ENCODE measurements at places on chromosomes 2 and 18.

- DNase-seq, result no peak
These were observed 787.9 kb upstream of the FANCL start for GRCh38 chr2:59029058-59029457.

DNA sequence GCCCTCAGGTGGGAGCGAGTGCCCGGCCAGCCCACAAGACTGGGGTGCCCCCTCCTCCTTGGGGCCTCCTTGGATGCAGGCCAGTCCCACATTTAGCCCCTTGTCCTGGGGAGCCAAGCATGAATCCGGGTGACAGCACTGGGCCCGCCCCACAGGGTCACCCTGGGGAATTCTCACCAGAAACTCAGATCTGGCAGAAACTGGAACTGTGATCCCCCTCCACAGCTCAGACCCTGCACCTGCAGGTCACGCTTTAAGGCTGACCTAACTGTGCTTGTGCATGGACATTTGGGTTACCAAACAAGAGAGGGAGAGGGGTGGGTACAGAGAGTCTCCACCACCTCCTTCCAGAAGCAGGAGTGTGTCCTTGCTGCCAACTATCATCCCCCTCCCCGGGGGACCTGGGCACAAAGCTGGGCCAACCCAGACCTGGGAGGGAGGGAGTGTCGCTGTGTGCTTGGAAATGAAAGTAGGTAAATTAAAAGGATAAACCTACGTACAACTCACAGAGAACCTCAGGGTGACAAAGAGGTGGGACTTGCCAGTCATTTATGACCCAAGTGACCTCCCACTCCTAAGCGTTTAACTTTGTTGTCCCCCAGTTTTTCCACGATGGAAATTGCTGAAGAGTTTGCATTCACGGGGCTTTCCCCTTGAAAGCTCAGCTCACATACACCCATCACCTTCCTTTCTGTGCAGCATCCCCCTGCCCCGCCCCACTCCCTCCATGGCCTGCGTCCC is 9.1 kb downstream of the ITM2C start:
- DNase-seq, result no peak

GRCh38 chr2:232887171-232887850 is 17.2 kb downstream of the SNORC start:
- no peak for DNase-seq

GRCh38 chr18:22872900-22873537 is 60.1 kb upstream of the RBBP8 start:
- DNase-seq, result no peak

GRCh38 chr2:127455566-127456493 is 37.6 kb downstream of the PROC start:
- no peak for DNase-seq

GRCh38 chr2:54455563-54456361 is at the start of gene SPTBN1:
Gene SPTBN1 (plus strand): TSS chr2:54456327. CDS start chr2:54526419, 70,092 bp downstream.
- DNase-seq, result no peak

GRCh38 chr18:62525608-62526007 is 2.8 kb downstream of the ZCCHC2 start:
- DNase-seq, result no peak

- DNase-seq, result no peak
These were observed 22.9 kb downstream of the ATOH8 start for GRCh38 chr2:85776672-85777071.

GRCh38 chr2:209581040-209581439 is 157.2 kb downstream of the MAP2 start:
- no peak for DNase-seq

DNA sequence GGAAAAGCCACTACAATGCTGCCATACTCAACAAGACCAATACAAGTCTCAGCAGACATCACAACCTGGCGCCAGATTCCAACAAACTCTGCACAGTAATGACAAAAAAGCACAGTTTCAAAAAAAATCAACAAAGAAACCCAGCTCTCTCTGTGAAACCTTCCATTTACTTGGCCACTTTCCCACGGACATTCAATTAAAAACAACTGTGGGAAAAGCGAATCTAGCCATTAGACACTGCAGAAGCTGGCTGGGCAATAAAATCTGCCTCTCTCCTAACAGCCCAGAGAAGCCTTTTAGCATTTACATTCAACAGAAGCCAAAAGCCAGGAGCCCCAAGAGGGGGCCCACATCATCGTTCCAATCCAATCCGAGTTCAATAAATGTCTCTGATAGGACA is 128.9 kb downstream of the HDAC4 start:
- DNase-seq, result no peak

GRCh38 chr2:83006961-83007360 is 1452.1 kb downstream of the SUCLG1 start:
- no peak for DNase-seq

- no peak for DNase-seq
These were observed 128.5 kb upstream of the CAPN13 start for GRCh38 chr2:30935795-30936194.

GRCh38 chr18:67951137-67951536 is 434.6 kb upstream of the DSEL start:
- peak; percentile 60 for DNase-seq

DNA sequence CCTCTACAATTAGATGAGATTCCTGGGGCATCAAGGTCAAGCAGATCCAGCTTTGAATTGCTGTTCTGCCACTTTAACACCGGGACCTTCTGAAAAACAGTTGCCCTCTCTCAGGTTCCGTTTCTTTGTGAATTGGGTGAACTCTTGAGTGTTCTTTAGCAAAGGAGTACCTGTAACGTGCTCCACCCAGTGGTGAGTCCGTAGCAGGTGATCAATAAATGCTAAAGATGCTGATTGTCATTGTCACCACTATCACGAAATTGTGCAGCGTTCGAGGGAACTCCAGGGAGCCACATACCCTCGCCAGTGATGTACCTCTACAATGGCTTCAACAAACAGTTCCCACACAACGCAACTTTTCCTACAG is 81.9 kb downstream of the TCF7L1 start:
- DNase-seq, result no peak

GRCh38 chr2:120902592-120902991 is 166.9 kb downstream of the GLI2 start:
- DNase-seq, result no peak

DNA sequence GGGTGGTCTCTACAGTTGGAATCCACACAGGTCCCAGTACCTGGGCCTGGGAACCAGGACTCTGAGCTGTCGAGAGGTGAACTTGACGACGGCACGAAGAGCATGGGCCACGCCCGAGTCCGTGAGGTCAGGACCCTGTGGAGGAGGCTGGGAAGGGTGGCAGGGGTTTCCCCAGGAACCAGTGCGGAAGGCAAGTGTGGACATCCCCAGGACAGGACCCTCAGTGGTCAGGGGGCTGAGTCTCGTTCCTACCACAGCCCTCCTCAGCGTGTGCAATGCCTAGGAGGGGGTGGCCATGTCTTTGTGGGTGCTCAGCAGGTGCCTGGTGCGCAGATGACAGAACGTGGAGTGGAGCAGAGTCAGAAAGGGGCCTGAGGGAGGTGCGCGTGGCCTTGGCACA is 335.6 kb upstream of the SALL3 start:
- DNase-seq, result no peak

GRCh38 chr2:201758234-201758633 is 22.5 kb downstream of the ALS2 start:
- DNase-seq, result no peak

- no peak for DNase-seq
These were observed 192.2 kb downstream of the PLCL1 start for GRCh38 chr2:197996583-197996982.

DNA sequence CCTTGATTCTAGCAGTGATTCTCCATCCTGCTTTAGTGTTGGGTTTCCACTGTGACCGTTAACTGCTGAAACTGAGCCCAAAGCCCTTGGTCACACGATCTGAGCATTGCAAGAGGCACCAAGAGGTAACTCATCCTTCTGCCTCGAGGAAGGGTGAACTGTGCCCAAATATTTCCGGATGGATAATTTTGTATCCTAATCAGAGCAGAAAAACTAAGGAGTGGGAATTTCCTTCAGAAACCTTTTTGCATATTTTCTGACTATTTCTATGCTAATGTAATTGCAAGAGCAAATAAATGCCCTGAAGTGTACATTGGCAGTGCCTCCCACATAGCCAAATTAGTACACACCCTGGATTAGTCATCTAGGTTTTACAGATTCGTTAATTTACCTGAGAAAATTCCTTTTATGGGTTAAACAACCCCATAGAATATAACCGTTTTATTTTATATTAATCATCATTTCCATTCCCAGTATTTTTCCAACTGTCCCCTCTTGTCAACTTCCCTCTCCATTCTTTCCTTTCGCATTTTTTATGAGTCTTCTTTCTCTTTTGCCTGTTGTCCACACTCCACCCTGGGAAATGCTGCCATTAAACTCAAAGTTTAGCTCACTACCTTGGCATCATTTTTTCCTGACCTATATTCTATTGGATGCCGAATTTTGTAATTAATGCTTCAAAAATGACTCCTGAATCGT is 31.7 kb upstream of the COBLL1 start:
- no peak for DNase-seq

DNA sequence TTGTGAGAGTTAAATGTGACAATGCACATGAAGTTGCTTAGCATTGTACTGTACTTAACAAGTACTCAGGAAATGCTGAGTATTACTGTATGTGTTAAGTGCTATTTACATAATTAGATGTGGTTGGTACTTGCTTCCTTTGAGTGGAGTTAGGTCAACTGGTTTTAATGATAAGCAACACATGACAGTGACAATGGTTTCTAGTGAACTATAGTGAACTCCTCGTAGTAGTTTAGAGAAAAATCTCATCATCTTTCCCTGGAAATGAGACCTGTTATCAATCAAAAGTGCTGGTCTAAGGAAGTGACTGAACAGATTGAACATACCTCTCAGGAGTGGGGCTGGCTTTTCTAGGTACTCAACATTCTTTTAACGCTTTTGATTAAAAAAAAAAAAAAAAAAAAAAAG is 29.2 kb upstream of the ZDBF2 start:
- no peak for DNase-seq

DNA sequence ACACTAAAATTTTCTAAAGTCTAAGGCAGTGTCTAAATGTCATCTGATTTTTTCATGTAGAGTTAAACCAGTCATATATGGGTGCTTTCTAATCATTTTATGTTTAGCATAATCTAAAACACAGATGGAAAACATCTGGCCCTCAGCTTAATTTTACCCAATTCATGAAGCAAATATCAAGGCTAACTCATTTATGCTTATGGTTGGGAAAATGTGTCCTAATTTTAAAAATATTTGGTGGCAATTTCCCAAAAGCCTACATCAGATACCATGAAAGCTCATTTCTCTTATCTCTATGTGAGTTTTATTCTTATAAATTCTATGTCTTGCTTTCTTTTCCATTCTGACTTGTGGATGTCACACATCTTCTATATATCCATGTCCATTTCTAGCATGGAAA is 7.2 kb downstream of the SP5 start:
- no peak for DNase-seq

- DNase-seq, result no peak
These were observed 47.6 kb upstream of the PTH2R start for GRCh38 chr2:208358758-208359631.

DNA sequence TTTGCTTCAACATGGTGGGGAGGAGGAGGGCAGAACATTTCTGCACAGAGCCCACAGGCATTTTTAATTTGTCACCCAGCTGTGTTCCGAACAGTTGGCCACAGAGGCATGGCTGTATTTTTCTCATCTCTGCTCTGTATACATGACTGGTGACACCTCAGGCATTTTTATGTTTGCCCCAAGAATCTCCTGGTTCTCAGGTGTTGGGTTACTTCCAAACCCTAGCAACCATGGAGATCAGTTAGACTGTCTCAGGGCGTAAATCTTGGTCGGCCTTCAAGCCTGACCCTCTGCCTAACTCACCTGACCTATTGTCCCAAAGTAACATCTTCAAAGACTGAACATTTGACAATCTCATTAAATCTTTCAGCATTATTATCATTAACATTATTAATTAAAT is 100.0 kb downstream of the ABCA12 start:
- no peak for DNase-seq

DNA sequence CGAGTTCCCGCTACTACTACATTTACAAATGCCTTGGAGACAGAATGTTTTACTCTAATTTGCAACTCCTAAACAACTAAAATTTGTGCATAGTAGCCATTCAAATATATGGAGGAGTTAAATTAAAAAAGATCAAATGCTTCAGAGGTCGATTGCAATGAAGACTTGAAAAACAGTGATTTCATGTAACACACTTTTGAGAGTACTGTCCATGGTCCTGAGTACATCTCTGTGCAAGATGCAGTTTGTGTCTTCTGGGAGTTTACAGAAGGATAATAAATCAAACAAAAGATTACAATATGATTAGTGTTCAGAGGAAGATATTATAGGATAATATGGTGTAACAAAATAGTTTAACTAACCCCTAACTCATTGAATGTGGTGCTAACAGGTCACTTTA is 894.7 kb downstream of the TMEM182 start:
- DNase-seq, result no peak

DNA sequence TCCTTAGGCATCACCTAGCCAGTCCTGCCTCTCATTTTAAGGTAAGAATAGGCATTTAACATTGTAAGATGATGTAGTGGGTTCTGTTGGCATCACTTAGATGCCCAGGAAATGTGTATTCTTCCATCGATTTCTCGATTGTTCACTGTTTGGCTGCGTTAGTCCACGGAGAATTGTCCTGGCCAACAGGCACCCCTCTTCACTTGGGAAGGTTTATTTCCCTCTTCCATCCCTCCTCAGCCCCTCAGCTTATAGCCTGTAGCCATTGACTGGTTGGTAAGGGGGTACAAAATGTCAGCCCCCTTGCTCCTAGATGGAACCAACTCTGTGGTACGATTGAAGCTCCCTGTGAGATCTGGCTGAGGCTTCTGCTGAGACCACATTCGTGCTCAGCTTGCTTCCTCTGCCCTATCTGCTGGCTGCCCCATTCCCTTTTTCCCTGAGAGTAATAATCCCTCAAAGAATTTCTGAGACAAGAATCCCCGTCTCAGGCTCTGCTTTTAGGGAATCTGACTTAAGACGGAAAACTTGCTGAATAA is 43.4 kb downstream of the PLEKHA3 start:
- DNase-seq, result no peak

- peak; percentile 44 for DNase-seq
These were observed 1193.9 kb upstream of the CELF4 start for GRCh38 chr18:38759457-38759856.

DNA sequence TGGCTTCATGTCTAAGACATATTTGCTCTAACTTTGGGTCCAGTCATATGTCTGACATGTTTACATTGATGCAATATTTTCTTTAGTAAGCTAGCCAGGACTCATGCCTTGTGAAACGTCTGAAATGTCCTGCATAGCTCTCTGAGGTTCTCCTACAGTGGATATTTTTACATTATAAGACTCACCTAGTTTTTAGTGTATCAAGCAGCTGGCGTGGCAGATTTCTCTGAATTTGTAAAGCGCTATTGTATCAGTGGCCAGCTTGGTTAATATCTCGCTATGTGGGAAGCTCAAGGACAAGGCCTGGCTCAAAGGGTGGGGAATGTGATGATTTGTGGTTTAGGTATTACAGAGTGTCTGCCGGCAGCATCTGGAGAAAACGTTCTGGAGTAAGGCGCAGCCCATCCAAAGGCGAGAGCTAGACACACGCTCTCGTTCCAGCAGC is 164.3 kb downstream of the LTBP1 start:
- no peak for DNase-seq

DNA sequence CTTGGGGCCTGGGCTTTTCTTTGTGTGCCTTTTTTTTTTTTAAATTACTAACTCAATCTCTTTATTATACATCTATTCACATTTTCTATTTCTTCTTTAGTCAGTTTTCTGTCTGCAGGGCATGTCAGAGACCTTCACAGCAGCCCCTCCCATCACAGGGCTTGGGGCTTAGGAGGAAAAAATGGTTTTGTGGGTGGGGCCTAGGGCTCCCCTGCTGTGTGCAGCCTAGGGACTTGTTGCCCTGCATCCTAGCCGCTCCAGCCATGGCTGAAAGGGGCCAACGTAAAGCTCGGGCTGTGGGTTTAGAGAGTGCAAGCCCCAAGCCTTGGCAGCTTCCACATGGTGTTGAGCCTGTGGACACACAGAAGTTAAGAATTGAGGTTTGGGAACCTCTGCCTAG is 13.8 kb downstream of the ZSCAN30 start:
- no peak for DNase-seq

Measured in foreskin keratinocyte (primary cell).